Lower lobe of right lung (tissue), 2 donors: ENCODE measurements at places on chromosomes 3 and 15. TPM values are rescaled to one million over a fixed set of nuclear protein-coding genes. Genes with fewer than 3 reads are reported as not detected.

DNA sequence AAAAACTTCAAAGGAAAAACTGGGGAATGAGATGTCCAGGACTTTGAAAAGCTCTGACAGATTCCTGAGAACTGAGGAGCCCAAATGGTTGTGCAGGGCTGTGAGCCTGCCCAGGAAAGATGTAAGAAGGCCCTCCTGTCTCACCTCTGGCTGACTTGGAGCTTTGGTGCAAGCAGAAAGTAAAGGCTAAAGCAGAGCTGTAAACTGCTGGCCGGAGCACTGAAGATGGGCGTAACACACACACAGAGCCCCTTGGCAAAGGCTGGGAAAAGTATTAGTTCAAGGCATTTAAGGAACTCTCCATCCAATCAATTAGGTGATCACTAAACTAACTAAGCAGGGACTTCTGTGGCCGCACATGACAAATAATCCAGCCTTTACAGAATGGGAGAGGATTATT, 144.1 kb upstream of the HACD2 start:
- no peak overlapping the region for H3K27ac ChIP-seq
- H3K27me3 ChIP-seq = no peaks in the 10 kb centered on the region
- no peak overlapping the region for H3K4me3 ChIP-seq
- DNase-seq = no peak
- no peaks in the 10 kb centered on the region for H3K4me1 ChIP-seq

LRRIQ4 gene
- not detected for total RNA-seq

DNA sequence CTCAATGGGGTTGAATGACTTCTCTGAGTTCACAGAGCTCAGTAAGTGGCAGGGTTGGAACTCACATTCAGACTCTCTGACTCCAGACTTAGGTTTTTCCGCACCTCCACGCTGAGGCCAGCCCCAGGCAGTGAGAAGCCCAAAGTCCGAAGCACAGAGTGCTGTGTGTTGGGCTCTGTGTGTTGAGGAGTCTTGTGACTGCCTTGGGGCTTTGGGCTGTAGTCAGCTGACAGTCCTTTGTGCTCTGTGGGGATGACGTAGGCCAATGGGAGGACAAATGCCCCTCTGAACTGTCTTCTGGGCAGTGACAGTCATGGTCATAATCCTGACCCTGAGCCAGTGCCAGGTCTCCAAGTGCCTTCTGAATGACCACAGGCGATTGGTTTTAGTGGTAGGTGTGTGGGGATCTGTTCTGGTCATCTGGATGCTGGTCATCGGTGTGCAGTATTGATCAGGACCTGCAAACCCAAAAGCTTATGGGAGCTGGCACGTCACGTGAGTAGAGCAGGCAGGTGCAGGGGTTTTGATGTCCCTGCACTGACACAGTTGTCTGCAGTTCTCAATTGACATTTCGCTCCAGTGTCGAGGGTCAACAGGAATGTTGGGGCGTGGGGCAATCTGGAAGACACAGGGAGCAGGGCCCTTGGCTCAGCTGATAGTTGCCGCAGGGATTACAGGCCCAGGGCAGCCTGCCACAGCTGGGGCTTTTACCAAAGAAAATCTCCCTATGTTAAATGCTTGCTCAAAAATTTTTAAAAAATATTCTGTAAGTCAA, 45.3 kb downstream of the CAPN3 start:
- no peaks in the 10 kb centered on the region for H3K4me1 ChIP-seq
- H3K36me3 ChIP-seq = peaks cover 57% of the 10 kb centered on the region
- DNase-seq = no peak
- no peak overlapping the region for H3K27ac ChIP-seq
- no peaks in the 10 kb centered on the region for H3K27me3 ChIP-seq

GRCh38 chr3:32401556-32402081, 10.0 kb downstream of the CMTM7 start:
- peaks cover 84% of the 10 kb centered on the region for H3K4me1 ChIP-seq
- peak overlapping the region; percentile 96 for H3K27ac ChIP-seq
- peak; percentile 82 for DNase-seq
- peak overlapping the region; percentile 62 for H3K4me3 ChIP-seq
- no peaks in the 10 kb centered on the region for H3K27me3 ChIP-seq

- no peak for DNase-seq
- no peak overlapping the region for H3K4me3 ChIP-seq
- no peaks in the 10 kb centered on the region for H3K27me3 ChIP-seq
- H3K27ac ChIP-seq = no peak overlapping the region
- no peaks in the 10 kb centered on the region for H3K4me1 ChIP-seq
- H3K36me3 ChIP-seq = no peaks in the 10 kb centered on the region
Measured at GRCh38 chr3:8988791-8989558, 25.7 kb upstream of the RAD18 start.

PLA2G4E gene
- total RNA-seq = 1.1 TPM

- no peaks in the 10 kb centered on the region for H3K36me3 ChIP-seq
- H3K27ac ChIP-seq = no peak overlapping the region
- H3K4me1 ChIP-seq = peaks cover 16% of the 10 kb centered on the region
- no peak overlapping the region for H3K4me3 ChIP-seq
- no peaks in the 10 kb centered on the region for H3K27me3 ChIP-seq
- no peak for DNase-seq
Measured at GRCh38 chr15:45203182-45203581, 15.4 kb upstream of the SHF start.
